Osteoblast (primary cell): ENCODE measurements at places on chromosomes 3 and 15. TPM values are rescaled to one million over a fixed set of nuclear protein-coding genes. Genes with fewer than 3 reads are reported as not detected.

The SLC9C1 gene
- total RNA-seq: not detected in 2 replicates

The MESP1 gene
- total RNA-seq: under 0.01 TPM in 2 replicates

GRCh38 chr3:133713347-133713746 lies 32.8 kb upstream of the TF start:
- no peak for DNase-seq

DNA sequence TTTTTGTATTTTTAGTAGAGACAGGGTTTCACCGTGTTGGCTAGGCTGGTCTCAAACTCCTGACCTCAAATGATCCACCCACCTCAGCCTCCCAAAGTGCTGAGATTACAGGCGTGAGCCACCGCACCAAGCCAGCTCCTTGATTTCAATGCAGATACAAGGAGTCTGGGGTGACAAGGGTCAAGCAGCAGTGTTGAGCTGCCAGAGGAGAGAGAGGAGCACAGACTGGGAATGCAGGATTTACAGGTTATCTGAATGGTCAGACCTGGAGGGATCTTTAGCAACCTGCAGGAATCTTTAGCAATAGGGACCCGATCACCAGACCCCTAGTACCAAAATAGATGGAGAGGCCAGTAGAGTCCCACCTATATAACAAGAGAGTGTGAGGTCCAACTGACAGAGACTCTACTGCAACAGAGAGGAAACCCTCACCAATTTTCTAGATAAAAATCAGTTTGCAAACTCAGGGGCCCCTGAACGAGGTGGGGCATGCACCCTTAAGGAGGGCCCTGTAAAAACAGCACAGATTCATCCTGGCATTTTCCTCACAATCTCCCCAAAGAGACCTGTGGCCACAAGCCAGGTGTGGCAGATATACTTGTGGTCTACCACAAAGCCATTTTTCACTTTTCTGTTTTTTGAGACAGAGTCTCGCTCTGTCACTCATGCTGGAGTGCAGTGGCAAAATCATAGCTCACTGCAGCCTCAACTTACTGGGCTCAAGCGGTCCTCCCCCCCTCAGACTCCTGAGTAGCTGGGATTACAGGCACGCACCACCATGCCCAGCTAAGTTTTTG lies 10.7 kb upstream of the SHISA5 start:
- no peak for DNase-seq

- DNase-seq: peak; percentile 80
Measured at GRCh38 chr15:50353251-50353974, 1.6 kb downstream of the GABPB1 start.

GRCh38 chr15:65979316-65979715 lies 110.0 kb downstream of the RAB11A start:
- no peak for DNase-seq

The IL20RB gene
- total RNA-seq: 1.2 and 1.8 TPM in 2 replicates

DNA sequence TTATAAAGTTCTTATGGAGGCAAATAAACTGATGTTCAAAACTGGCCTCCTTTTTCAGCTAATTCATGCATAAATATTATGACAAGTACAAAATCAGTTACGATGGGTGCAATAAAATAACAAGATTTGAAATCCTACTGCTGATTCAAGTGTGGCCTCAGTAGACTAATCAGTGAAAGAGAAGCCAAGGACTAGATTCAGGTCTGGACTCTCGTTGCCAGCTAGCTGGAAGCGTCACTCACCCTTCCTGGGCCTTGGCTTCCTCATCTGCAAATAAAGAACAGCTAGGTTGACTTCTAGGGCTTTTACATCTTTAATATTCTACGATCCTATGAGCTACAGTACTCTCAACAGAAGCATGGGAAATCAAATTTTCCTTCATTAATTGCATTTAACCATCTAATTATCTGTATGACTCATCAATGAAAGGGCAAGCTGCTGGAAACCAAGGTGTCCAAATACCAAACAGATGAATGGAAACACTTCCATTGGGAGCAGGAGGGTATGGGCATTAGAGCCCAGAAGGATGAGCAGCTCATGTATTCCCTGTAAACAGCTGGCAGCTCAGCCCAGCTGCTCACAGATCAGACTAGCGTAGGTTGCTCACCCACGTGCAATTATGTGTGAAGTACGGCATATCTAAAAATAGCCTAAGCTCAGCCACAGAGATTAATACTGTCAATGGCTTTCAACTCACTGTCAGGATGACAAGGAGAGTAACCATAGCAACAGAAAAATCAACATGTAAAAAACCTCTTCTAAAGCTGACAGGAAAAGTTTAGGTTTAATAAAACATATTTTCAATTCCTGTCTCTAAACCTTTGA lies 294.8 kb downstream of the PLCL2 start:
- peak; percentile 72 for DNase-seq
